Esophagus squamous epithelium (tissue), 5 donors: ENCODE measurements at places on chromosomes 11 and 22. TPM values are rescaled to one million over a fixed set of nuclear protein-coding genes. Genes with fewer than 3 reads are reported as not detected.

The APOA4 gene
- total RNA-seq = not detected

The ZNF280B gene
- 0.19 TPM for total RNA-seq

The XBP1 gene
- total RNA-seq = 111 TPM

The ST13 gene
- total RNA-seq = 189 TPM

The PYGM gene
- 0.95 TPM for total RNA-seq

The USP2 gene
- total RNA-seq = 9.6 TPM

The MMP12 gene
- total RNA-seq = 0.35 TPM

The KCNQ1 gene
- total RNA-seq = 0.64 TPM

The P4HA3 gene
- 0.19 TPM for total RNA-seq

The JAML gene
- 2.2 TPM for total RNA-seq

The CHST1 gene
- total RNA-seq = 1.1 TPM

The WNT7B gene
- total RNA-seq = 15.8 TPM

The CHRNA10 gene
- 1.1 TPM for total RNA-seq

The KDM4E gene
- not detected for total RNA-seq

The PTGDR2 gene
- 0.85 TPM for total RNA-seq

The SLC25A1 gene
- total RNA-seq = 68.0 TPM

The IMMP1L gene
- 6.5 TPM for total RNA-seq

The CNIH2 gene
- total RNA-seq = not detected

The BRMS1 gene
- 65.5 TPM for total RNA-seq

The FAM83F gene
- 25.5 TPM for total RNA-seq

The CRYBB1 gene
- total RNA-seq = not detected

The ROBO4 gene
- total RNA-seq = 4.5 TPM
